ENCODE measurements at places on chromosomes 6 and 20. TPM values are rescaled to one million over a fixed set of nuclear protein-coding genes. Genes with fewer than 3 reads are reported as not detected.

Gene SALL4
- 0.05 TPM for total RNA-seq

Gene LAMA4
- 101 TPM for total RNA-seq

Gene SYNGAP1
- 8.1 TPM for total RNA-seq

Gene PRDM13
- total RNA-seq: not detected

Gene NOL4L
- total RNA-seq: 75.3 TPM

Gene LST1
- 3.9 TPM for total RNA-seq

Gene TSPO2
- total RNA-seq: not detected

Gene EFCAB8
- total RNA-seq: 0.66 TPM

Gene CDSN
- total RNA-seq: not detected

Gene PNPLA1
- 0.38 TPM for total RNA-seq

Gene ZNF165
- total RNA-seq: 4.0 TPM

Gene SPDEF
- total RNA-seq: 13.8 TPM

Gene SLC35F1
- 6.1 TPM for total RNA-seq

Gene ULBP1
- not detected for total RNA-seq

Gene ULBP2
- 0.43 TPM for total RNA-seq

Gene NPEPL1
- 30.8 TPM for total RNA-seq

Gene NFYA
- total RNA-seq: 19.0 TPM

Gene HLA-DRB5
- total RNA-seq: 28.8 TPM

Gene CEBPB
- total RNA-seq: 41.3 TPM

Gene CCN5
- total RNA-seq: 6.3 TPM

Gene PREX1
- 9.9 TPM for total RNA-seq

Gene MCM8
- 9.8 TPM for total RNA-seq

Gene GSTA5
- total RNA-seq: not detected

Gene DSP
- 265 TPM for total RNA-seq

Gene ABHD16B
- not detected for total RNA-seq

Gene XKR7
- total RNA-seq: 0.13 TPM

Gene FABP7
- not detected for total RNA-seq

Gene IYD
- total RNA-seq: 7.5 TPM

Gene KHDC3L
- not detected for total RNA-seq

Gene FAM229B
- total RNA-seq: 2.9 TPM

Gene FRS3
- total RNA-seq: 4.6 TPM

Gene WFDC2
- total RNA-seq: 183 TPM

Gene CCHCR1
- 53.3 TPM for total RNA-seq

Gene KIAA0408
- 1.1 TPM for total RNA-seq

Gene MYLK4
- 0.41 TPM for total RNA-seq

Gene AURKA
- total RNA-seq: 24.8 TPM
